Activated CD8-positive, alpha-beta memory T cell treated with anti-CD3 and anti-CD28 coated beads for 48 hours (primary cell): ENCODE measurements at places on chromosomes 16 and 17.
A peak's percentile ranks its signal among the peaks of the same experiment; 100 is the strongest.

- no peak for DNase-seq
Measured at GRCh38 chr17:33217891-33218290, 75.2 kb downstream of the ASIC2 start.

DNA sequence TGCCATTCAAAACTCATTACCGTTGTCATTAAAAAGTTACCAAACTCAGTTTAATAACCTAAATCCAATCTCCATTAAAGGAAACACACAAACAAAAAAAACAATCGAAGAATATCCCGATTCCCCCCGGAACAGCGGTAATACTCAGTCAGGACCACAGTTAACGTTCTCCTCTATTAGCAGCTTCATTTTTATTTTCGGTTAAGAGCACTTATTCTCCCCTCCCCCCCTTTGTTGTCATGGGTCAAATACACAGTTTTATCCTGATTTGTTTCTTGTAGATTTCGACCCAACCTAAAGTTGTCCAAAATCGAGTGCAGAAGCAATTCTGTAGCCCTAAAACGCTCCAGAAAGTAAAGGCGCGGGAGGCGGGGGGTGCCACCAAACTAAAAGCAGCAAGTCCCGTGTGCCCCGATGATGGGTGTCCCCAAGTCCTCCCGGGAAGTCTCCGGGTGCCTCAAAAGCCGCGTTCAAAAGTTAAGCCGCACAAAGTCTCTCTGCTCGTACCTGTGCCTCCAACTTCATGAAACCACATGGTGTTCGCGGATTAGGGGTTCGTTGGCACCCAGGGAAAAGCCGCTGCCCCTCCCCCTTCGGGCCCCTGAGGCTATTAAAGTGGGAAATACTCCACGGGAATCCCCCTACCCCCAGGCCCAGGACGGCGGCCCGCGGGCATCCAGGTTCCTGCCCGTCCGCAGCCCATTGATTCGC is 996 bp downstream of the SUMO2 start:
- peak; percentile 19 for DNase-seq

DNA sequence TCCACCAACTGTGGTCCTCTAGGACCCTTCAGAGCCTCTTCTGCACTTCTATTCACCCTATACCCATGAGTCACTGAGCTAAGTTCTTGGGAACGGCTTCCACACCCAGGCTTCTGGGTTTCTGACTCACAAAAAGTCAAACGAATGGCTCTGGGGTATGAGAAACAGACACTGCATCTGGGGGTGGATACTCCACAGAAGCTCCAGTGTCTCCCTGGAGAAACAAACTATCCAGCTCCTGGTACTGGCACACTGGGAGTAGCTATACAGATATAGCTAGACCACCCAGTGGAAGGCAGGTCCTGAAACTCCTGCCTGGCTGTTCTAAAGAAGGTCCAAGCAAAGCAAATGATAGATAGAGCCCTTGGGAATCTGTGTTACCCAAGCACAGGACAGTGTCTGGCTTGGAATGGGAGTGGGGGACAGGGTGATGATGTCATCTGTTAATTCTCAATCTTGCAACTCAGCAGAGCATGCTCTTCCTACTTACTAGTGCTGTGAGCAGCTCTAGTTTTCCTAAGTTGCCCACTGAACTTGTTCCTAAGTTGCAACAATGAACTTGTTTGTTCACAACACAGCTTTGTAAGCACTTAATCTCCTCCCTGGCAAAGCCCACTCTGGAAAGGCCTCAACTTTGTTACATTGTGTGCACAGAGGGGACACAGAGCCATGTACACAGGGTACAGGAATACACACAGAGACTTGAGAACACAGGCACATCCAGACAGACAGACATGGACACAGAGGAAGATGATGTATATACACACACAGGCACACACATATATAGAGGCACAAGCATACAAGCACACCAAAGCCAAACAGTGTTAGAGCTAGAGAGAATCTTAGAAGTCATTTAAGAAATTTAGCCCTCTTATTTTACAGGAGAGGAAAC is 6.7 kb downstream of the MMP28 start:
- no peak for DNase-seq

DNA sequence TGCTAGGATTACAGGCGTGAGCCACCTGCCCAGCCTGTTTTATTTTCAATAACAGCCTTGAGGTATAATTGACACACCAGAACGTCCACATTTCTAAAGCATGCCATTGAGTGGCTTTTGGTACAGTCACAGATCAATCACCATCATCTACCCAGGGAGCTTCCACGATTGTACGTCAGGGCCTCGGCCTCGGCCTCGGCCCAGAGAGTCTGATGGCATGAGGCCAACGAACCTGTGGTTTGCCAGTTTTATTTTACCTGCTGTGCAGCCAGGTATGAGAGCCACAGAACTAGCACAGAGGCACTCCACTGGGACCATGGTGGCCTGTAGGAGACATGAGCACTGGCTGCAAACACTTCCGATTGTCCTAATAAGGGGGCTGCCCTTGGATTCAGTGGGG is 8.3 kb downstream of the UBALD1 start:
- DNase-seq = no peak

- DNase-seq = no peak
Measured at GRCh38 chr17:61487989-61488595, 35.9 kb downstream of the TBX4 start.

GRCh38 chr17:32907583-32907982 is 20.4 kb upstream of the TMEM98 start:
- DNase-seq = no peak

GRCh38 chr17:5846001-5846400 is 224.2 kb upstream of the WSCD1 start:
- no peak for DNase-seq

- no peak for DNase-seq
Measured at GRCh38 chr16:13958474-13958873, 38.5 kb downstream of the ERCC4 start.

- no peak for DNase-seq
Measured at GRCh38 chr16:25709213-25709612, 17.5 kb downstream of the HS3ST4 start.

DNA sequence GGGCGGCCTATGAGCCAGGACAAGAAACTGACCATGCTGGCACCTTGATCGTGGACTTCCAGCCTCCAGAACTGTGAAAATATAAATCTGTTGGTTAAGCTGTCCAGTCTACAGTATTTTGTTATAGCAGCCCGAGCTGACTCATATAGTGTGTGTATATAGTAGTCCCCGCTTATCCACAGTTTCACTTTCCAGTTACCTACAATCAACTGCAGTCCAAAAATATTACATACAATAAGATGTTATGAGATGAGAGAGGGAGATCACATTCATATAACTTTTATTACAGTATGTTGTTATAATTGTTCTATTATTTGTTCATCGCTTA is 4.9 kb downstream of the MT3 start:
- no peak for DNase-seq
